ENCODE measurements at places on chromosomes 11 and 22.

DNA sequence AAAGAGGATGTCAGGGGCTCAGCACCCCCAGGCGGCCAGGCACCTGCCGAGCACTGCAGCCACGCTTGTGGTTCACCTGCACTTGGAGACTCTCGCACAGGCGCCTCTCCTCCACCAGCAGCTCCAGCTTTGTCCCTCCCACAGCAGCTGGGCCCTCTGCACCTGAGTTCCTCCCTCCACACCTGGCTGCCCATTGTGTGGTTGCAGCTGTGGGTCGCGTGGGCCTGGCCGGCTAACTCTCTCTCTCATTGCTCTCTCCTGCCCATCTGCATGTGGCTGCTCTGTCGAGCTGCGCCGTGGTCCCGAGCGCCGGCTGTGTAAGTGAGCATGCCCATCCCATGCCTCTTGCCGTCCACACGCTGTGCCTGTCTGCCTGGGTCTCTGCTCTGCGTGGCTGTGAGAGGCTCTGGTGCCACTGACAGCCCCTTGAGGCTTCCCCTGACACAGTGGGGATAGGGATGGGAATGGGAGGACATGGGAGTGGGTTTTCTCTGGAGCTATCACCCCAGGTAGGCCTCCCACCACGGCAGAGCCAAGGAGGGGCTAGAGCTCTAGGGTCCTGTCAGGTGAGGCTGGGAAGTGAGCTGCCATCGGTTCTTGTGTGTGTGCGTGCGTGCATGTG lies 8.5 kb upstream of the ACR start:
- no peak for DNase-seq

GRCh38 chr22:50339945-50340879 lies 2.9 kb upstream of the PPP6R2 start:
- no peak for DNase-seq

- DNase-seq: no peak
These were observed 24.1 kb downstream of the RNF214 start for GRCh38 chr11:117256573-117256972.

DNA sequence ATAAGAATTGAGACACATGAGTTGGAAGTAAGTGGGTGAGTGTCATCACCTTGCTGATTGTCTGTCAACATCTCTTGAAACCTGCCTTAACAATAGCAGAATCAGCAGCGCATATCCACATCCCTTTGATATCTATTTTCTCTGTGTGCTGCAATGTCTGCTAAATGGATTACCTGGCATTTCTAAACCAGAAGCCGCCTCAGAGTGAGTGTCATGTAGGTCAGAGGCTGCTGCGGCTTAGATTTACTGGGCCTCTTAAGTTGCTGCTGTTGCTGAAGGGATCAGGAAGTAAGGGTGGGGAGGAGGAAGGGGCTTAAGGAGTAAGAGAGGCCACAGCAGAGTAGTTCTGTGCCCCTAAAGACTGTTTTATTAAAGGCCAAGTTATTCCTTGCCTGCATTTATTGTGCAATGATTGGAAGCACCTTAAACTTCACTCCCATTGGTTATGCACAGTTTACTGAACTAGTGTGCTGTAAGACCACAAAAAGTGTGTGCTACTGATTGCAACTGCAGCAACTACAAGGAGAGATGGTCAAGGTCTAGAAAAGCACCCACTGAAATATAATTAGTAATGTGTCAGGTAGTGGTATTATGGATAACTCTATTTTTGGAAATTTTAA lies 29.8 kb upstream of the TMEM41B start:
- DNase-seq: no peak

GRCh38 chr22:46824344-46824909 lies 62.0 kb downstream of the TBC1D22A start:
- DNase-seq: no peak

- peak; percentile 18 for DNase-seq
These were observed 857.2 kb upstream of the TENM4 start for GRCh38 chr11:80297858-80298632.

DNA sequence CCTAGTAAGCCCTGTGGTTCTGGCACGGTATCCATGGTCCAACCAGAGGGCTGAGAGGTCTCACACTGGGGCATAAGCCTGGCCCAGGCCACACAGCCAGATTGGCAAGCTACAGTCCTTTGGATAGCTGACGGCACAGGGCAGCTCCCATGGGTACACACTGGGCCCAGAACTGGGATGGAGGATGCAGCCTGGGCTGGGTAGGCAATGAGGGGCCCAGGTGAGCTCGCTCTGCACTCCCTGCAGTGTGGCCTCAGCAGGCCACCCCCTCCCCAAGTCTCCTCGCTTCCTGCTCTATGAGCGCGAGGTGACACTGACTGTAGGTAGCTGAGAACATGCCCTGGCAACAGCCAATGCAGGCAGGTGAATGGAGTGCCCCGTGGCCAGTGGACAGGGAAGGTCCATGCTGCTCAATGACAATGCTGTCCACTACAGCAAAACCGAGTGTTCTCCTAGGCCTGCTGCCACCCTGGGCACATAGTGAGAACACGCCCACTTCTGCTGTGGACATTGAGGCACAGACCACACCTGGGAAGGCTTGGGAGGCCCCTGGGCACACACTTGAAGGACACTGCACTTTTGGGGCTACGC lies 3.8 kb downstream of the ARVCF start:
- no peak for DNase-seq

GRCh38 chr11:67024410-67024809 lies 1.5 kb downstream of the SYT12 start:
- no peak for DNase-seq

DNA sequence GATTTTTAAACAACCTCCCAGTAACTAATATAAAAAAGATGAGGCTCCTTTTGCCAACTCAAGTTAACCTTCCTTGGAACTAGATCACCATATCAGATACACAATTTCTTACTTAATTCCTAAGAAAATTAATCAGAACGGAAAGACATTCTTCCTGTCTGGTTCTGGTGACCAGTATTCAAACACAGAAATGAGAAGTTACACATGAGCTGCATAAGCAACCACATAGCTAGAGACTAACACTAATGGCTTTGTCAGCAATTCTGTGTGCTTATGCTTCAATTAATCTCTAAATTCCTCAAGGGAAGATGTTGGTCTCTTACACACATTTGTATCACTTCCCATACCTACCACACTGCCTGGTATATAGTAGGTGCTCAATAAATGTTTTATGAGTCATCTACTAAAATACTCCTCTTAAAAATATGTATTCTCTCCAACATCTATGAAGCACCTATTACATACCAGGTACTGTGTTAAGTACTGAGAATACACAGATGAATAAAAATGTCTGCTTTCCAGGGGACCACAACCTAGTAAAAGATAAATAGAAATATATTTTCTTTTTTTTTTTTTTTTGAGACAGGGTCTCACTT lies 54.5 kb downstream of the GAB2 start:
- no peak for DNase-seq

DNA sequence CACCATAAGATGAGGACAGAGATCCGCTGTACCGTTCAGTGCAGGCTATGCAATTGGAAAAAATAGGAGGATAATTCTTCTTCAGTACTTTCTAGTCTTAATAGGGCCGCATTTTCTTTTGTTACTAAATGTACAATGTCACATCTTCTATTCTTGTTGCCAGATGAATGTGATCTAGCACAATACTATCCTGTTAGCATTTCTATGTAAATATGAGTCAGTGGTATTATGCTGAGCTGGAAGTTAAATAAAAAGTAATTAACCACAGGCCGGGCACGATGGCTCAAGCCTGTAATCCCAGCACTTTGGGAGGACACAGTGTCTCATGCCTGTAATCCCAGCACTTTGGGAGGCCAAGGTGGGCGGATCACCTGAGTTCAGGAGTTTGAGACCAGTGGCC lies 24.4 kb upstream of the BIRC3 start:
- no peak for DNase-seq

GRCh38 chr11:2885678-2886081 lies at the start of gene CDKN1C:
TSS of gene CDKN1C (minus strand) at chr11:2885775. CDS start at chr11:2885456, 319 bp downstream.
- DNase-seq: no peak

GRCh38 chr11:59284773-59285129 lies 72.0 kb upstream of the MPEG1 start:
- no peak for DNase-seq

- DNase-seq: no peak
These were observed 7.9 kb downstream of the CTR9 start for GRCh38 chr11:10758957-10759356.

GRCh38 chr22:41479671-41480396 lies 10.9 kb downstream of the ACO2 start:
- DNase-seq: peak; percentile 33

- no peak for DNase-seq
These were observed 114.9 kb downstream of the FANCF start for GRCh38 chr11:22510741-22511140.

DNA sequence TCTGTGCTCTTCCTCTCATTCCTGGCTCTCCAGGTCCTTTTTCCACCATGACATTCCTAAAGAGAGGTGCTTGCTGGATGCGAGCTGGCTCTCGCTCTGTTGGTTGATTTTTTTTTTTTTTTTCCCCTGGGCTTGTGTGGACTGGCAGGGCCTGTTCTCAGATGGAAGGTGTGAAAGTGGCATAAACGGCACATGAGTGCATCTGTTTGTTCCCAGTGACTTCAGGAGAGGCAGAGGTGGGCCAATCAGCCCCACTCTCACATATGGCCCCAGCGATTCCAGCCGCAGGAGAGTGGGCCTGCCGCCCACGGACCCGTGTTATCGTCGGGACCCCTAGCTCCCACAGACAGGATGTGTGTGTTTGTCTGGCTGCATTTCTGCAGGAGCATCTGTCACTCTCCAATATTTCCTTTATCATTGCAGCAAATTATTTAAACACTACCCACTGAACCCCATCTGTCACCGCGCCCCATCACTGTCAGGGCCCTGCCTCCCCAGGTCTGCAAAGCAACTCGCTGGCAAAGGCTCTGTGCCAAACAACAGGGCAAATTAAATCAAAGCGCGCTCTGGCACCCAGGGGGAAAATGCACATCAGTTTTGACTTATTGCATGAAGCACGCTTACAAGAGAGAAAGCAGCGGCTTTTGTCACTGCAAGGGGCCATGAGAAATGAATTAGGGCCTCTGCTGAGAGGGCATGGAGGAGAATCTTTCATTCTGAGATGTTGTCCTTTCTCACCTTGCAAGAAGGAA lies 886.3 kb downstream of the NTM start:
- DNase-seq: no peak

- DNase-seq: no peak
These were observed 17.2 kb upstream of the C1QTNF4 start for GRCh38 chr11:47611348-47611794.

GRCh38 chr11:107592231-107592590 lies 1.3 kb downstream of the ELMOD1 start:
- no peak for DNase-seq

DNA sequence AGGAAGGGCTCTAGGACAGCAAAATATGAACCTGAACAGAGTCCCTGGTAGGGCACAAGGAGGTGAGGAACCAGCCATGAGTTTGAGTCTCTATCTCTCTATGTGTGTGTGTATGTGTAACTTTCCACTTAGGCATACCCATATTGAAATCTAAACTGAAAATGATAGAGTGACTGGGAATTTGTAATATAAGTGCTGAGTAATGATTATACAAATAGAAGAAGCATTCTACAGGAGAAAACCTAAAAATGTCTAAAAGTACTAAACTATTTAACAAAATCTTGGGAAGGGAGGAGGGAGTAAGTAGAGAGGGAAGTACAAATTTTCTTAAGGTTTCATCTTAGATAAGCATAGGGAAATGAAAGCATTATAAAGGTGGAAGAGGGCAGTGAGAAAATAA lies 97.1 kb upstream of the ZC3H12C start:
- no peak for DNase-seq

DNA sequence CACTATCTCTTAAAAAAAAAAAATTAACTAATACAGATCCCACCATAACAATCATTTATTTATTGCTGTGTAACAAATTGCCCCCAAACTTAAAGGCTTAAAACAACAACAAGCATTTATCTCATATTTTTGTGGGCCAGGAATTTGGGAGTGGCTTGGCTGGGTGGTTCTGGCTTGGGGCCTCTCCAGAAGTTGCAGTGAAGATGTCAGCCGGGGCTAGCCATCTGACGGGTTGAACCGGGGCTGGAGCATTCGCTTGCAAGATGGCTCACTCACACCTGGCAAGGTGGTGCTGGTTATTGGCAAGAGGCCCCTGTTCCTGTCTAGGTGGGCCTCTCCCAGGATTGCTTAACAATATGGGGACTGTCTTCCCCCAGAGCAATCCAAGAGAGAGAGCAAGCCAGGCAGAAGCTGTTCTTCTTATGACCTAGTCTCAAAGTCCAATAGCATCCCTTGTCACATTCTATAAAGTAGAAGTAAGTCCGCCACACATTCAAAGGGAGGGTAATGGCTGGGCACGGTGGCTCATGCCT lies 29.5 kb downstream of the ACO2 start:
- no peak for DNase-seq

GRCh38 chr22:44999231-44999630 lies 10.6 kb downstream of the PHF21B start:
- DNase-seq: no peak

DNA sequence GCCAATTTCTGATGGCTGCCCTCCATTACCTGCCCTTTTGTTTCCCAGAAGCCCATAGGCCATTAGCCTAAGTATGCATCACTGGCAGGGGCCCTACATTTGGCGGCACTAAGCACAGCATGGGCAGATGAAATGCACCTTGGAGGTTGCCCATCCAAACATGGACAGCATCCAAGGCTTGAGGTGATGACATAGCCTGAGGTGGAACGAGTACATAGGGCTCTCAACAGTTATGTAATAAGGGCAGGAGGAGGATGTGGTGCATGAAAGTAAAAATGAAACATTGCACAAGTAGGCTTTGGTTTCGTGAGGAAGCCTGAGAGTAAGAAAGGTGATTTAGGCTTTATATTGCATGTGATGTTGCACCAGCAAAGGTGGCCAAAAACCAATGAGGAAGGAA lies 148.1 kb downstream of the FAM76B start:
- DNase-seq: no peak

DNA sequence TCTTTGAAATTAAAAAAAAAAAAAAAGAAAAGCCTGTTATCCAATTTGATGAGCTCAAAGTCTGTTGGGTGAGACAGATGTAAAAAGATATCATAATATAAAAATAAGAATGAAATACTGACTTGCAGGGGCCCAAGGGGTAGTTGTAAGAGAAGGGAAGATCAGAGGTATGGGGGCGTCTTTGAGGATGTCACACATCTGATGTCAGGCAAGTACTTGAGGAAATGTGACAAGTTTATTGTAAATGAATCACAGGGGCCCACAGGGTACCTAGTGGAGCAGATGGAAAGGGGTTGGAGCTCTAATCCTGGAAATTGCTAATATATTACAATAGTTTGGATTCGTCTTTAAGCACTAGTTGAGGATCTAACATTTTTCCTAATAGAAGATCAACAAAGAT lies 131.6 kb downstream of the MAML2 start:
- no peak for DNase-seq

GRCh38 chr22:45083659-45084305 lies 74.0 kb upstream of the PHF21B start:
- peak; percentile 42 for DNase-seq

GRCh38 chr11:61174949-61175348 lies 13.7 kb upstream of the VPS37C start:
- no peak for DNase-seq

Measured in GM04503 (cell line).